ENCODE measurements at places on chromosomes 13 and 19. TPM values are rescaled to one million over a fixed set of nuclear protein-coding genes. Genes with fewer than 3 reads are reported as not detected.

ARL11 gene
- not detected for total RNA-seq

ZNF814 gene
- 7.7 TPM for total RNA-seq

SGCG gene
- 0.53 TPM for total RNA-seq

CBY2 gene
- total RNA-seq = not detected

SIGLEC12 gene
- not detected for total RNA-seq

PODNL1 gene
- 1.1 TPM for total RNA-seq

OR10H1 gene
- not detected for total RNA-seq

SIGLEC8 gene
- not detected for total RNA-seq

PSG3 gene
- total RNA-seq = not detected

NTN5 gene
- 0.08 TPM for total RNA-seq

NKPD1 gene
- total RNA-seq = 0.08 TPM
